ENCODE measurements at places on chromosomes 2 and 18.

GRCh38 chr2:60104514-60105505 is 448.6 kb downstream of the BCL11A start:
- DNase-seq: no peak

DNA sequence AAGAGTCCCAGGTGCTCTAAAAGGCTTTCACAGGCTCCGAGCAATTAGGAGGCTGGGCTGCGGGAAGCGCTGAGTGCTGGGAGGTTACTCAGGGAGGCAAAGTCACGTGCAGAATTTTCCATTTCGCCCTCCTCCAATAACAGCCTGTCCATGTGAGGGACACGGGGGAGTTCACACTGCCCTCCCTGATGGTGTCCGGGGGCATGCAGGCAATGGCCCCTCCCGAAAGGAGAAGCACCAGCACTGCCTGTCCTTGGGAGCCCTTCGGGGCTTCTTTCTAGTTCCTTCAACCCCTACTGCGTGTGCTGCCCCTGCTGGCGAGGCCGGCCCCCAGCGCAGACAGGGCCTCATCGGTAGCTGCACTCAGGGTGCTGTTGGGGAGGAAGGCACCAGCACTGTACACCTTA is 63.1 kb upstream of the HPCAL1 start:
- DNase-seq: no peak

DNA sequence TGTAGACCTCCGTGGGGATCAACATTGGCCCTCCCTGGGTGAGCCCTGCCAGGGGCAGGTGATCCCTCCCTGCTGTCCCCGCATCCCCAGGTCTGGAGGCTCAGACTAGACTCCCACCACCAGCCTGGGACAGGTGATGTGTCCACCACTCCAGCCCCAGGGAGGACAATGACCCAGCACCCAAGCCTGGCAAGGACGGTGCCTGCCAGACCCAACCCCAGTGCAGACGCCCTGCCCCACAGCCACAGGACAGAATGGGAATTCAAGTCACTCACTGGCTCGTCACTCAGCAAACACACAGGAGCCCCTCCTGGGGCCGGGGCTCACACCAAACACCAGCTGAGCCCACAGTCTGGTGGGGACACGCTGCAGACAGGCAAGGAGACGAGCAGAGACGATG is 239.7 kb downstream of the ATAD2B start:
- DNase-seq: no peak

GRCh38 chr2:43469713-43470112 is 126.1 kb downstream of the THADA start:
- no peak for DNase-seq

DNA sequence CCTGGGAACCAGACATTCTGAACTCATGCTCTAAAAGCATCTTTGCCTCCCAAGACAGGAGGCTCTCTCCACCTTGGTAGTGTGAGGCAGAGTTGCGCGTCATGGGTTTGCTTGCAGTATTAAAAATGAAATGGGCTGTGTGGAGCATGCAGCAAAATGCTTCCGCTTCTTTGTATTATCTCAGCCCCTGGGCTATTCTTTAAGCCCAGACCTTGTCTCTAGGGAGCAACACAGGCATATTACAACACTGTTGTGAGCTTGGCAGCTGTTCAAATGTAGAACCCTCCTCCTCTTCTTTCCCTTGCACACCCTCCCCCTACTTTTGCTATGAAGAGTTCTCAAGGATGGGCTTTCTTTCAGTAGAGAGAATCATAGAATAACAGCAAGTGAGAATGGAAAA is 185.1 kb upstream of the LHCGR start:
- peak; percentile 9 for DNase-seq

GRCh38 chr2:16228471-16228870 is 288.1 kb downstream of the MYCN start:
- DNase-seq: no peak

DNA sequence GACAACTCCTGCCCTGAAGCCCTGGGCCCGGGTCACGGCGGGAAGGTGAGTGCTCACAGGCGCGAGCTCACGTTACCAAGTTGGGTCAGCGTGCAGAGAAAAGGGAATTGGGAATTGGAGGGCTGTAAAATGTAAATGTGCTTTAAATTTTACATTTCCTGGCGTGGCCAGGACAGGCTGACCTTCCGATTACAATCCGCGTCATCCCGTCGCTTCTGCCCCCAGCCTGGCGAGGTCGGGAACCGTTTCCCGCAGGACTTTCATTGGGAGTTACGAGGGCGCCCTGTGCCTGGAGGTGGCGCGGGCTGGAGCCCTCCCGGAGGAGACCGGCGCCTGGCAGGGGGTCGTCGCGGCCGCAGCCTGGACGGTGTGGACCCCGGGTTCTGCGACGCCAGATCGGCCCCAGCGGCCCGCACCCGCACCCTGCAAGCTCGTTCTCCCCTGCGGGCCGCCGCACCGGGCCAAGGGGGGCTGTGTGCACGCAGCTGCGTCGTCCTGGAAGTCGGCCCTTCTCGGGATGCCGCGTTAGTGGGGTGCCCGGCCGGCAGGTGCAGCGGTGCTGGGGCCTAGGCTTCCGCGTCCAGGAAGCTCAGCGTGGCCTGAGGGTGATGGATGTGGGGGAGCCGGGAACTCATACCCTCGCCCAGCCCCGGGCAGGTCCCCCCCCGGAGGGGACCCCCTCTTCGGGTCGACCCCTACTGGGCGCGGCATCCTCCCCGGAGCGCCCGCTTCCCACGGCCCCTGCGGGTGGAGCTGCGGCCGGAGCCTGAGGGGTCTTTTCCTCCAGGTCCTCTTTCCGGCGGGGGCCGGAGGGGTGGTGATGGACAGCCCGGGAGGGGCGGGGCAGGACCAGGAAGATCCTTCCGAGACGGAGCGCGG is 63.9 kb downstream of the LRRFIP1 start:
- no peak for DNase-seq

DNA sequence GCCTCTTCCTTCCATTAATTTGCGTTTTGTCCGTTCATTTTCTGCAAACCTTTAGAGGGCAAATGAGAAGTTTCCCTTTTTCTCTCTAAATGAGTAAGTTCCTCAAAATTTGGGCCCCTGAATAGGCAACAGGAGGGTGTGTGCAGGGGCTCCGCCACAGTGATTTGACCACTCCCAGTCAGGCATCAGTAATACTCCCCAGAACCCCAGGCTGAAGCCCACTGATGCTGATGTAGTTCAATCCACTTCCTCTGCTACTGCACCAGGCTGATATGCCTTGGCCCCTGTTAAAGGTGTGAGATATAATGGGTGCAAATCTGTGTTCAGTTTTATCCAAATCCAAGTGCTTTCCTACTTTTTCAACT is 1150.0 kb downstream of the RPIA start:
- no peak for DNase-seq

- no peak for DNase-seq
Observed at GRCh38 chr2:44836174-44836573, 105.3 kb upstream of the SIX3 start.

DNA sequence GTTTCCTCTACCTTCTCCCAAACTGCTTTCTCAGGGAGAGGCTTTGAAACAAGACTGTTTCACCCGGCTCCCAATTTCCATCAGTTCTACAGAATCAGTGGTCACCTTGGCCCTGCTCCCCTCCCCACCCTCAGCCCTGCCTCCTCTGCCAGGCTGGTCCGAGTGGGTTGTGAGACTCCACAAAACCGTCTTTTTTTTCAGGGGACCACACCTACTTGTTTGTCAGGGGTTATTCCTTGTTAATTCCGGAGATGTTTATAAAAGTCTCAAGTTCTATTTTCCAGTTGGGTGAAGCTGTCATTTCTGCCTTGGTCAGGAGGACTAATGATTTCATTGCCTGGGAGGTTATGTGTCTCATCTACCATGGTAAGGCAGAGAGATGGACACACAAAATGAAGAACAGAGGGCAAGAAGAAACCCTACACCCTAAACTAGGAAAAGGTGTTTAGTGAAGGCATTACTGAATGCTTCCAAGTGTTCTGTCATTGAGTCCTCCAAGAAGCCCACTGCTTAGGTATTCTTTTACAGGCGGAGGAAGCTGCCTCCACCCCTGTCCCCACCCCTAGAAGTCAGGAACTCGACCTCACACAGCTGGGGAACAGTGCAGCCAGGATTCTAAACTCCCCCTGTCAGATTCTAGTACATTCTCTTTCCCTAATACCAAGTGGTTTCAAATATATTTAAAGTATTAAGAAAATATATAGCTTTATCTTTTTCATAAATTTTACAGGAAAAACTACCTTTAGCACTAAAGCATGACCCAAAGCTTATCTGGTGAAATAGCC is 46.3 kb downstream of the COPS8 start:
- no peak for DNase-seq

DNA sequence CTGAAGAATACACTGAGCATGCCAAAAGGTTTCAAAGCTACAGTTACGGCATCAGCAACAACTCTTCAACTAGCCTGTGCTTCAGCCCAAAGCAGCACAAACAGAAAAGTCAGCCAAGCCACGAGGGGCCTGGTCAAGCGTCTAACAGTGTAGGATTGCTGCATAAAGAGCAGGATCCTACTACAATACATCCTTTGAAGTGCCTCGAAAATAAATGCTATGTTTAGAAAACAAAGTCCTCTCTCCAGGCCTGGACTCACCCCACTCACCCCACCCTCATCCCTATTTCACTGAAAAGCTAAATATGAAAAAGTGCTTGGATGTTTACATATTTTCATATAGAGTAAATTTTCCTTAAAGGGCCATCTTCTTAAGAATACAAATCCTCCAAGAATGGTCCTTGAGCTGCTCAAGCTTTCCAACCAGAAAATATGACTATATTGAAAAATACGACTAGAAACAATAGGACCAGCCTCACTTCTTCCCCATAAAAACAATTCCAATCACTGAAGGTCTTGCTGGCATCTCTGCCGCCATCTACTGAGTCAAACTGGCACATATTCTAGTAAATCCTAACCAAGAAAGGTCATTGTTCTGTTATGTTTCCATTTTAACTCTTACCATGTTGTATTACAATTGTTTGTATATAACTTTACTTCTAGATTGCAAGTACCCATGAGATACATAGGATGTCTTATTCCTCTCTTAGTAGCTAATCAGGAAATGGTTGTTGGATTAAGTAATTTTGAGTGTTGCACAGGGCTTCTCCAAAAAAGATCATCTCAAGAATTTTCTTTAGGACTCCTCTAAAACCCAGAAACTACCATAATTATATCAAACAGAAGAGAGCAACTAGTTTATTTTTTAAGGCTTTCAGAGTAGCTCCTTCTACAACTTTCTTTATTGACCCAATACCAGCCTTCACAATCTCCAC is 63.6 kb downstream of the CLHC1 start:
- DNase-seq: peak; percentile 53

- DNase-seq: peak; percentile 68
Observed at GRCh38 chr2:64606479-64607363, 47.0 kb downstream of the SERTAD2 start.

DNA sequence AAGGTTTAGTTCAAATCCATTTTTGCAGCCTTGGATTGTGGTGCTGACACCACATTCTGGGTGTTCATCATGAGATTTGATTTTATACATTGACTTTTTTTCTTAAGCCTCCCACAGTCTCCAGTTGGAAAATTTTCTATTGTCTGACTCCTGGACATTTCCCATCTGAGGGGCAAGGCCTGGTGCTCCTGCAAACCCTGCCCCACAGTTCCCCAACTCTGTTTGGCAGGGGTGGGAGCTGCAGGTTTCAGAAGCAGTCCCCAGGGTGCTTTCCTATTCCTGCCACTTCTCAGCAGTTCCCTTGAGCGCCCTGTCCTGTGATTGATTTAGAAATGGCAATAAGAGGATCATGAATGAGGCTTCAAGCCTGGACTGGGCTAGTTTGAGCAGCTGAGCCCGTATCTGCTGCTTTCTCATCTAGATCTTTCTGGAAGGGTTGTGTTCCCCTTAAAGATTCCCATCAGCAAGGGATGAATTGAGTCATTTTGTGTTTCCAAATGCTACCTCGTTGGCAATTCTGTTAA is 77.0 kb downstream of the CIB4 start:
- no peak for DNase-seq

DNA sequence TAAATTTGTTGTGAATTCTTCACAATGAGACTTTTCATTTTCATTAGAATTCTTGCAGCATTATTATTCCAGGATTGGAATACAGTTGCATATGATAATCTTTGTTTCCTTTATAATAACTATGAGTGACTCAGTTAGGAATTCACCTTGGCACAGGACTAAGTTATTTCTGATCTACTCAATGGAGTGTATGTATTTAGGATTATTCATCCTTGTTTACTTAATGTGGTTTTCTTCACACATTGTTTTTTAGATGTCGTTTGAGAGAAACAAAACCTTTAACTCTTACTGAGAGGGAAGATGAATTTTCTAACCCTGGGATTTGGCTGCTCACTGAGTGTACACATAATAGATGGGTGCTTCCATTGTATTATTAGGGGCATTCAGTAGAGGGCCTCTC is 970.1 kb downstream of the DPP10 start:
- no peak for DNase-seq

GRCh38 chr2:212109792-212110680 is 428.6 kb downstream of the ERBB4 start:
- DNase-seq: peak; percentile 9

GRCh38 chr2:51013079-51013932 is 18.6 kb downstream of the NRXN1 start:
- DNase-seq: peak; percentile 28

GRCh38 chr2:80687524-80687923 is 383.0 kb upstream of the LRRTM1 start:
- DNase-seq: no peak

All from renal cortex interstitium (tissue), 15 donors.